ENCODE measurements at places on chromosomes 16 and 17.
A peak's percentile ranks its signal among the peaks of the same experiment; 100 is the strongest.

DNA sequence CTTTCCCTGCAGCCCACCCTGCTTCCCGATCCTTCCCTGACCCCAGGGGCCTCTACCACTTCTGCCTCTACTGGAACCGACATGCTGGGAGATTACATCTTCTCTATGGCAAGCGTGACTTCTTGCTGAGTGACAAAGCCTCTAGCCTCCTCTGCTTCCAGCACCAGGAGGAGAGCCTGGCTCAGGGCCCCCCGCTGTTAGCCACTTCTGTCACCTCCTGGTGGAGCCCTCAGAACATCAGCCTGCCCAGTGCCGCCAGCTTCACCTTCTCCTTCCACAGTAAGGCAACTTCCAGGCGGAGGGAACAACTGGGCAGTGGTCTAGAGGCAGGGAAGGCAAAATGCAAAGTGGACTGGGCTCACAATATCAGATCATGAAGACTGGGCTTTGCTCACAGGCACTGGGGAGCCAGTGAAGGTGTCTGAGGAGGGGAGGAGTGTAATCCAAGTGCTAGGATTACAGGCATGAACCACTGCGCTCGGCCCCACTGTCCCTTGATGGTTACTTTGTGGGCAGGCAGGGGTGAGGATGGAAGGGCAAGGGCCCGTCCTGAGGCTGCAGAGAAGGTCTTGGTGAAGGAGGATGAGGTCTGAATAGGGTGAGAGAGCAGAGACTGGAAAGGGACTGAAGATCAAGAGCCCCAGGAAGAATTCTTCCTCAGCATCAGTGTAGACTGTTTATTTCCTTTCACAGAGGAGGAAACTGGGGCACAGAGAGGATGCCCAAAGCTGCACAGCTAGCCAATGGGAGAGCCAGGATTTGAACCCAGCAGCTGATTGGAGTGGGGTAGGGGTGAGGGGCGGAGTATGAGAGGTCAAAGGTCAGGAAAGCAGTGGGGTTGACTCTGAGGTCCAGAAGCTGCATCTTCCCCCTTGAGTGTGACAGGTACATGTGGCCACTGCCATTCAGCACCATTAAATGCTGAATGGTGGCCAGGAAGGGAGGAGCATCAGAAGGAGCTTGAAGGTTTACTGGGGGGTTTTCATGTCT lies 16.5 kb upstream of the ADGRG3 start:
- no peak for DNase-seq

- no peak for DNase-seq
Observed at GRCh38 chr16:68426347-68426652, 22.0 kb downstream of the SMPD3 start.

DNA sequence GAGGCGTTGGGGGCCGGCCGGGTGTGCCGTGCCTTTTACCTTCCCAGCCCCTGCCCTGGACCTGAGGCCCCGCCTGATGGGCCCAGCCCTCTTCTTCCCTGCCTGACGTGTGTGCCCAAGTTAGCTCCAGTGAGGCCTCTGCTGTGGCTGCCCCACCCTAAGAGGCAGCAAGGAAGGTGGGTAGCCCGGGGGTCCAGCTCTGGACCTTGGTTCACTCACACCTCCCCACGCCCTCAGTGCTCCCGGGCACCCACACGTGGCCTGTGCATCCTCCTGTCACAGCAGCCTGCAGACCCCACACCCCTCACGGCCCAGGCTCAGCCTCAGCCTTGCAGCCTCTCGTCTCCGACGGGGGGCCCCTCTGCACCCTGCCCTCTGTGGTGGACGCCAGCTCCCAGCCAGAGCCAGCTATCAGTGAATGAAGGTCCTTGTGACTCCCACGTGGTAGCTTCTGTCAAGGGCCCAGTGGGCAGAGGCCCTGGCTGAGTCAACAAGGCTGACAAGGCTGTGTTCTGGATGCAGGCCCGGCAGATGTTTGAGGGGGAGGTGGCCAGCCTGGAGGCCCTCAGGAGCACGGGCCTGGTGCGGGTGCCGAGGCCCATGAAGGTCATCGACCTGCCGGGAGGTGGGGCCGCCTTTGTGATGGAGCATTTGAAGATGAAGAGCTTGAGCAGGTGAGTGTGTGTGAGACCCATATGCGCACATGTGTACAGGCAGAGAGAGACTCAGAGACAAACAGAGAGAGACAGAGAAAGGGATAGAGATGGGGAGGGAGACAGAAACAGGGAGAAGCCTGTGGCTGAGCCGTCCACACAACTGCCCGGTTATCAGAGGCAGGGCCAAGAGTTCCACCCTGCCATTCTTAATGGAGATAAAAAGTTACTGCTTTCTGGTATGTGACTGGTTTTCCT lies 2.8 kb downstream of the FN3K start:
- no peak for DNase-seq

DNA sequence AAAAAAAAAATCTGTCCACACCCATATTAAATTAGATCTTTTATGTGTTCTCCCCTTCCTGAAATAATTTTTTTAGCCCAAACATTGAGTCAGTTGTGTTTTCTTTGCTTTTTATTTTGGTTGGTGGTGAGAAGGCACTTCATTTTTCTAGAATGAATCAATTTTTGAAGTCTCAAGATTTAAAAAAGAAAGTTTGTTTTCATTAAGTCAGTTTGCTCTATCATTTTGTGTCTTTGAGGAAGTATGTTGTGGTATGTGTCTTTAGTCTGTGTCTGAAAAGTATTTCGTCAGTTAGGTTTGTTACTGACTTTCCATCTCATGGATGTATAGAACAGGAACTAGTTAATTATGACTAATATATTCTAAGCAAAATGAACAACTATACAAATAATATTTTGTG lies 3.8 kb downstream of the IGF2BP1 start:
- DNase-seq, result no peak

- peak; percentile 9 for DNase-seq
Observed at GRCh38 chr17:1298606-1299005, 19.1 kb downstream of the TRARG1 start.

DNA sequence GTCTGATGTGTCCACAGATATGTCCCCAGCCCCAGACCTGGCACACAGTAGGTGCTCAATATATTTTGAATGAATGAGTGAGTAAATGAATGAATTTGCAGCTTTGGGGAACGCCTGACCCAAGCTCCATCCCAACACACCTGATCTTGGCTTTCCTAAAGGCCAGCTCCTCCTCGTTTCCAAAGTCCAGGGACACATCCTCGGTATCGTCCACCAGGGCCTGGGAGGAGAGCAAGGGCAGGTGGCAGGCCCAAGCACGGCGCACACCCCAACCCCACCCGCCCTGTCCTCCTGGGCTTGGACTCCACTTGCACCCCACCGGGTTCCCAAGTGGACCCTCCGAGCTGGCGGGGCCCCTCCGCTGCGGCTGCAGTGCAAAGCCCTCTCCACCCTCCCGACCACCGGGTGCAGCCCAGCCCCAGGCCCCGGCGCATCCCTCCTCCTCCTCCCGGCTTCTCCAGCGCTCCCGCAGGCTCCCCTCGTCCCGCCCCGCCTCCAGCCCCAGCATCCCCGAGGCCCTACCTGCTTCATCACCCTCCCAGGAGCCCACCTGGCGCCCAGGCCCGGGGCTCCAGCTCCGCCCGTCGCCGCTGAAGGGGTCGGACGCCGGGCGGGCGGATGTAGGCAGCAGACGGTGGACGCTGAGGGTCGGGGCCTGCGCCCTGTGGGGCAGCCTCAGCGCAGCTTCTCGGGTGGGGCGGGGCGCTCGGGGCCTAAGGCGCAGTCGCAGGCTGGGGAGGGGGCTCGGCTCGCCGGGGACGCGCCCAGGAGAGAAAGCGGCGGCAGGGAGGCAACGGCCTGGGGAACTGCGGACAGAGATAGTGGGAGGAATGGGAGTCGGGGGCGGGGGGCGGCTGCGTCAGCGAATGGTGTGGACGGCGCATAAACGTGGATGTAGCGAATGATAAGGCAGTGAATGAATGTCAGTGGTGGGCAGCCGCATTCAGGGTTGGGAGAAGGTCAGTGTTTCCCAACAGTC lies at the start of gene TVP23A:
Gene TVP23A (minus strand): TSS at position 832 of the 979 bp plus-strand sequence. CDS start 301 bp downstream, at position 531.
- DNase-seq, result no peak

DNA sequence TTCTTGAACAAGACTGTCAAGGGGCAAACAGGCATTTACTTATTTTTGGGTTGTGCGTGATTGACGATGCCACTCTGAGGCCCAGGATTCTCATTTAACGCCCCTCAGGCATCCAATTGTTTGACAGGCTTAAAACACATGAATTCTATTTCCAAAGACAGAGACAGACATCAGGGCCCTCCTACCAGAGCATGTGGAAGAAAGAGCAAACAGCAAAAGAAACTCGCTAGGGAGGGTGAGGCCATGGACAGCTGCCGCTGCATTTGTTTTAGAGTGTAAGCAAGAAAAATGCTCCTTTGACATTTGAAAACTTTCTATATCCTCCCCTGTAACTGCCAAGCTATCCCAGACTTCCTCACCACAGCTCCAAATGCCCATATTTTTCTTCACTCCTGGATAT lies 410.1 kb downstream of the NPIPA8 start:
- DNase-seq, result no peak

- DNase-seq, result no peak
Observed at GRCh38 chr16:12688951-12689850, 114.5 kb downstream of the CPPED1 start.

- no peak for DNase-seq
Observed at GRCh38 chr16:53713403-53714204, 9.6 kb downstream of the FTO start.

GRCh38 chr16:70432356-70432722 lies 6.6 kb downstream of the ST3GAL2 start:
- DNase-seq, result no peak

DNA sequence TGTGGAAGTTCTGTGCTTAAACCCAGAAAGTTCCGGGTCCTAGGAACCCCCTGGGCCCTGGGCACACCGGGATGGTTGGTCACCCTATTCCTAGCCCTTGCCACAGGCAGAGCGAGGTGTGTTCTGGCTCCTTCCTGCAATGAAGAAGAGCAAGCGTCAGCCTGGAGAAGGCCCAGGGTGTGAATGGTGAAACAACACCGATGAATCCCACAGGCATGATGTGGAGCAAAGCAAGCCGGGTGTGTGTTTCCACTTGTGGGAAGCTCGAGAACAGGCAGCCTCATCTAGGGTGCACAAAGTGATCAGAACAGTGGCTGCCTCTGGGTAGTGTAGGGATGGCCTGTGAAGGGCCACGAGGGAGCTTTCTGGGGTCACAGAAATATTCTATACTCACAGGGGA lies 13.8 kb downstream of the KCNG4 start:
- DNase-seq, result no peak

DNA sequence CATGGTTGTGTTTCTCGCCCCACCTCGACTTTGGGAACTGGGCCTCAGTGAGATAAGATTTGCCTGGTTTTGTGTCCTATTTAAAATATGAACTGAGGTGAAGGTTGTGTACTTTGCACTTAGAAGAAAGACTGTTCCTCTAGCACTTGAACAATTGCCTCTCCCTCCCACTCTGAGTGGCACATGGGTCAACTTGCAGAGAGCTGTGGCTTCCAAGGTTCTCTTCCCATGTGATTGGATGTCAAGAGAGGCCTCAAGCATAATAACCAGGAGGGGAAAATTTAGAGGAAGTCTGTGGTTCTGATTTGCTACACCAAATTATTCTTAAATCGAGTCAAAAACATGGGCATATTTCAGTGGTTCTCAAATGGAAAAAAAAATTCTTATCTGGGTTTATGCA lies 329.2 kb downstream of the HS3ST3B1 start:
- no peak for DNase-seq

- no peak for DNase-seq
Observed at GRCh38 chr16:3118846-3119245, 6.5 kb downstream of the ZNF205 start.

DNA sequence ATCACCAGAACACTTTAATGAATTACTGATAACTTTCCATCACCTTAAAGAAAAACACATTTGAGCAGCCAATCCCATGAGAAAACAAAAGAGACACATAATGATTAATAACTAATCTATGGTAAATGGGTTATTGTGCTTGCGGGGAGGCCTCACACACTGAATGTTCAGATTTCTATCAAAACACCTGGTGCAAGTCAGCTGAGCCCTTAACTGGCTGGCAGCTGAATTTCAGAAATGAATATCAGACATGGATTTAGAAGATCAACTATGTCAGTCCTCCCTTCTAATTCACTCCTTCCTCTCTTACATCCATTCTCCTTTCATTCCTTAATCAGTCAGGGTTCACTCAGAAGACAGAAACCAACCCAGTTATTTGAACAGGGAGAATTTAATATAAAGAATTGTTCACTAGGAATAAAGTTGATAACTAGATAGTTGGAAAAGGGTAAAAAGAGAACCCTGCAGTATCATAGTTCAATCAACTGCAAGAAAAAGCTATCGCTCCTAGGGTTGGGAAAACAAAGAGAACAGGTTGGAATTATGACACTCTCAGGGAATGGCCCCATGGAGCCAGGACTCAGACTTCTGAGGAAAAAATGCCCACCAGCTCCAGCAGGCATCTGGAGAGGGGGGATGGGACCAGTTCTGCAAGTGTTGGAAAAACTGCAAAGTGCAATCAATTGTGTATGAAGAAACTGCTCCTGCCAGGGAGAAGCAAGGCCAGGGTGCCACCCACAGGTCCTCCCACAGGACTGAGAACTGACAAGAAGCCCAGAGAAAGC lies 577.1 kb upstream of the CDH5 start:
- no peak for DNase-seq

DNA sequence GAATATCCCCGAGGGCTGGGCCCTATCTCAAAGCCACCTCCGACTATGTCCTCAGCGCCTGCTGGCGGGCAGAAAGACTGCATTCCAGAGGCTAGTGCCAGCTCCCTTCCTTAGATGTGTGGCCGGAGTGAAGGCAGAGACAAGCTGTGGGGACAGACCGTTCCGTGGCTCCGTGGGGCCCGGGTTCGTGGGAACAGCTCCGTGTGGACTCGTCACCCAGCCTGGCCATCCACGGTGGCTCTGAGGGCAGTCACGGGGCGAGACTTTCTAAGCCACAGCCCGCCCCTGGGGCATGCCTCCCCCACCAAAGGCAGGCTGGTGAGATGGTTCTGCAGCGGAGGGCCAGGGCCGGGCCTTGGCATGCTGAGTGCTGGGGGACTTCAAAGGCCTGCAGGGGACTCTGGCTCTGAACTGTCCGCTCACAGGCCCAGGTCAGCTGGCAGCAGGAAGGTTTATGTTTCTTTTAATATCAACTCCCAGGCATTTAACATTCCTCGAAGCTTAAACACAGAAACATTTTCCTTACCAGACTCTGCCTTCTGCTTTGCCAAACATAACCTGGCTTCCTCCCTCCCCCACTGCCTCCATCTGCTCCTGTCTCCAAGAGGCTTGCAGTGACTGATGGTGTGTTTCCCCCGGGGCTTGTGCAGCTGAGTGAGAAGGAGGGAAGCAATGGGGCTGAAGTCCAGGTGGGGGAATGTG lies 50.4 kb downstream of the TIMM22 start:
- DNase-seq, result no peak

DNA sequence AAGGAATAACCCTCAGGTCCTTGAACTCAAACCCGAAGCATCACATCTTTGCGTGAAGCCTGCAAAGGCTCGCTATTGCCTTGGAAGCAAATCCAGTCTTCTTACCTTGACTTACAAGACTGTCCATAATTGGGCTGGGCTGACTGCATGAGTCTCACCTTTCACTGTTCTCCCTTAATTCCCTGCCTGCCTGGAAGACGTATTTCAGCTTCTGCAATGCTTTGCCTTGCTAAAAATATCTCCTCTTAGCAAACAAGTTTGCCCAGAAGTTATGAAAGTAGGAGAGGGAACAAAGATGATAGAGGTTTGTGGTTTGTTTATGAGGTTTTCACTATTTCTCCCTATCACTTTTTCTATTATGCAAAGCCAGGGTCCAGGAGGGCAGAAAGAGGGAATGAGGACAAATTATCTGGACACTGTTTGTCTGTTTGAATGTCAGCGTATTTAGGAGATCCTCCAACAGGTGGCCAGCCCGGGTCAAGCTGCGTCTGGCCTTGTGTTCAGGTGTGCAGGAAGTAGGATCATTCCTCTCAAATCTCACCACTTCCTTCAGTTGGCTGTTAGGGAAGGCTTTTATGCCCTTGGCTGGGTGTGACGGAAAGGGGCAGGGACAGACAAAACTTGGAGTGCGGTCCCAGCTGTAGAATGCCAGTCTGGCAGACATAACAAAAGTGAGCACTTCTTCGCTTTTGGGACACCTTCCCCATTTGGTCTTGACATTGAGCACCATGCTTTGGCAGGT lies 488.9 kb downstream of the CDH13 start:
- DNase-seq, result no peak
